CD4-positive, alpha-beta T cell treated with Interleukin-15 for 4 hours (primary cell): ENCODE measurements at places on chromosomes 2 and 18.
A peak's percentile ranks its signal among the peaks of the same experiment; 100 is the strongest.

GRCh38 chr2:105580870-105581554 is 163.7 kb upstream of the NCK2 start:
- DNase-seq, result no peak

GRCh38 chr2:109126501-109126860 is 2.5 kb upstream of the SH3RF3 start:
- no peak for DNase-seq

DNA sequence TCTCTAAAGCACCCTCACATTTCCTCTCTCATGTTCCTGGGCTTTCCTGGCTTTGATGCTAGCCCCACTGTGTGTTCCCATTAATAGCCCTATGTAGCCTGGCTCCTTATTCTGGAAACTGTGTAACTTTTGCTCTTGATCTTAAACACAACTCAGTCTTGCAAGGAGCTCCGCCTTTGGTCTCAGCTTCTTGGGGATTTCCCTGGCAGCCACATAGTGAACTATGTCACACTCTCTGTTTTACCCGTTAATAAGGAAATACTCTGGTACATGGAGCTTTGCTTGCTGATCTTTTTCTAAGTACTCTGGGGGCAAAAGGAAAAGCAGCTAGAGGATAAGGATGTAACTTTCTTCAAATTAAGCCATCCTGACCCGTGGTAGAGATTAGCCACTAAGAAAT is 259.3 kb downstream of the NEDD4L start:
- DNase-seq, result peak; percentile 26

DNA sequence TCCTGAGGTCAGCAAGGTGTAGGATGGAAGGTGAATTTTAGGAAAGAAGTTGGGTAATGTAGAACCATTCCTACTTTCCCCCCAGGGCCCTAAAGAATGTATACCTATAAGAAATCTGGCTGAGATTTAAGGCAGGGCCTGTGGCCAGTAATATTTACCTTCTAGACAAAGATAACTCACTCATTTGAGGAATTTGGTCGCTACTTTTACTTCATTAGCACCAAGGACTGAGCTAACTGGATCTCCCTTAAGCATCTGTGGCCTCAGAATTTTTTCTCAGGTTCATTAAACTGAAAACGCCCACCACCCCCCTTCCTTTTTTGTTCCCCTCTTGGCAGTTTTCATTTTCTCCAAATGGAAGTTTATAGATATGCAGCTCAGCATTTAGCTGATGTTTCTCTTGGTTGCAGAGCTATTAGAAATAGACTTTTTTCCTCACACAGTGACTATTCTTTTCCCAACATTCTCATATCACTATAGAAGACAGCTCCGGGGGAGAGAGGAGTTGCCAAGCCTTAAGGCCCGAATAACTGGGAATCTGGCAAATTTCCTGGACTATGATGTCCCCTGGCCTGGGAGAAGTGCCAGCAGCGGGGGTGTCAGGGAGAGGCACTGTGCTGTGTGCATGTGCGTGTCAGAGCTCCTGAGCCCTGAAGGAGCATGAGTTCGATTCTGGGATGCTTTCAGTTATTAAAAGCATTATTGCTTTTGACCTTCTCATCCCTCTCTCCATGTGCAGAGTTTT is 310.9 kb downstream of the PRKCE start:
- DNase-seq, result no peak

DNA sequence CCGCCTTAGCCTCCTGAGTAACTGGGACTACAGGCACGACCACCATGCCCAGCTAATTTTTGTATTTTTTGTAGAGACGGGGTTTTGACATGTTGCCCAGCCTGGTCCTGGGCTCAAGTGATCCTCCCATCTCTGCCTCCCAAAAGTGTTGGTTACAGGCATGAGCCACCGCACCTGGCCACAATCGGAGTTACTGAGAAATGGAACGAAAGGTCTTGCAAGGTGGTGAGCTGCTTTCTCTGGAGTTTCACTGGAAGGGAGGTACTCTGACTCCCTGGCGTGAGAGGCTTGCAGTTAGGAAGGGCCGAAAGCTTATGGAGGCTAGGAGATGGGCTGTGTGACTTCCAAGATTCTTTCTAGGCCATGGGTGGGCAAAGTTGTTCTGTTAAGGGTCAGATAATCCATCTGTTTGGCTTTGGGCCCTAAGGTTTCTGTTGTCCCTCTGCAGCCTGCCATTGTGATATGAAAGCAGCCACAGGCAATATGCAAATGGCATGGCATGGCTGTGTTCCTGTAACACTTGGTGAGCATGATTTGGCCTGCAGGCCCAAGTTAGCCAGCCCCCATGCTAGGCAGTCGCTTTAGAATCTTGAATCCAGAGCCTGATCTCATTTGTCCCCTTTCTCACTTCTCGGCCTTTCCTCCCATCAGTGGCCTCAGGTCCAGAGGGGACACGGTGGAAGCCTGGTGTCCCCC is 7.9 kb downstream of the EFHD1 start:
- DNase-seq, result no peak

GRCh38 chr2:231183851-231184250 is 14.6 kb upstream of the ARMC9 start:
- DNase-seq, result no peak

DNA sequence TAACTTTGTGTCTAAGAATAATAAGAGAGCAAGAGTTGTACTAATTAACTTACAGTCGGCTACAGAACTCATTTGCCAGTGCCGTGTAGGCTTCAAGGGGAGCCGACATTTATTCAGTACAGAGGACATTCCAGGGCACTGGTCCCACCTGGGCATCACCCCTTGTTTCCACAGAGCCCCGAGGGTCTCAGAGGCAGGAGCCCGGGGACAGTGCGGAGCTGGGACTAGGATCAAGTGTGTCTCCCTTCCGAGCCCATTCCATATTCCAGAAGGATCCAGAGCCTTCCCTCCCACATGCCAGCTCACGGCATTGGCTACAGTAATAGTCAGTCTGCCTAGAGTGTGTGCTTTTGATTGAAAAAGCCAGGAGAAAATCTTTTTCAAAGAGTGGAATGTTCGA is 71.5 kb upstream of the CTDP1 start:
- no peak for DNase-seq

- DNase-seq, result no peak
Observed at GRCh38 chr2:105876191-105876590, 131.5 kb downstream of the NCK2 start.

DNA sequence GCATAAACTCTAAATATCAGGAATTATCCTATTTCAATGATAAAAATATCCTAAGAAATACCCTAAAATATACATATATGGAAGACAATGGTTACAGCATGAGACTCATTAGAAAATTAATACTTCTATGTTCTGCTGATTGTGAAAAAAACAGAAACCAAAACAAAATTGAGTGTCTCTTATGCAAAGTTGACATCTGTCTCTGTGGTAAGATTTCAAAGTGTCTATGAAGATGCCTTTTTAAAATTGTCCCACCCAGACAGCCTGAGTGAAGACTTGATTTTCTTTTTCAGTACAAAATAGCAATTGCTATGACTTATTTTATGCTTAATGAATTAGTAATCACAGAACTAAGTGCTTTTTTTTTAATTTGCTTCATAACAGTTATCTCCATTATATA is 1368.4 kb upstream of the LRRTM1 start:
- no peak for DNase-seq

DNA sequence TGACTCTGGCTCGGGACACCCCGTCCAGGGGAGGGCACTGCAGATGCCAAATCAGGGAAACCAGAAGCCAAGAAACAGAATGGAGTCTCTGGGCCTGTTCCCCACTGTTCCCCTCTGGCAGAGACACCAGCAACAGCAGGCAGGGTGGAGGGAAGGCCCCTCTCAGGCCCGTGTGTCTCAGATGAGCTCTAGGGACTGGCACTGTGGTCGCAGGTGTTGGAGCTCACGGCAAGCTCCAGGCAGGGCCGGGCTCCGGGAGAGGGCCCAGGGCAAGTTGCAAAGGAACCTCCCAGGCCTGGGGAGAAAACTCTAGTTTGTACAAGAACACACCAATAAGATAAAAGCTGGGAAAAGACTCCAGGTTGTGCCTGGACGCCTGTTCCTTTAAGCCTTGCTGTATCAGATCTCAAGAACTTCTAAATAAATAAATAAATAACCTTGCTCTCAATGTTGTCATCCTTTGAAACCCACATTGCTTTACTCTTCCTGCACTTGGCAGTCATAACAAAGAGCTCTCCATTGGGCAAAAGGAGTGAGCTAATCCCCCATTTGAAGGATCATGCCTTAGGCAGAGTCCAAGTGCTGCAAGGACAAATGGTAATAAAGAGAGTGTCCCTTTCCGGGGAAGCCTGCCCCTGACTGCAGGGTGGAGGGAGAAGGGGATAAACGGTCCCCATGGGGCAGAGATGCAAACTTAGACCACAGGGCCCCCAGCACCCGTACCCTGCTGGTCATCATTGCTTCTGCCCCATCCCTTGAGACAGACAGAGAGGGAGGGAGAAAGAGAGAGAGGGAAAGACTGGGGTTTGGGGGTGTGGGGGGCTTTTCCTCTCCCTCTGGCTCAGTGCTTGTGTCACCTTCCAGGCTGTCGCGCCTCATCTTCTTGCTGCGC is 33.3 kb downstream of the CNGA3 start:
- no peak for DNase-seq

DNA sequence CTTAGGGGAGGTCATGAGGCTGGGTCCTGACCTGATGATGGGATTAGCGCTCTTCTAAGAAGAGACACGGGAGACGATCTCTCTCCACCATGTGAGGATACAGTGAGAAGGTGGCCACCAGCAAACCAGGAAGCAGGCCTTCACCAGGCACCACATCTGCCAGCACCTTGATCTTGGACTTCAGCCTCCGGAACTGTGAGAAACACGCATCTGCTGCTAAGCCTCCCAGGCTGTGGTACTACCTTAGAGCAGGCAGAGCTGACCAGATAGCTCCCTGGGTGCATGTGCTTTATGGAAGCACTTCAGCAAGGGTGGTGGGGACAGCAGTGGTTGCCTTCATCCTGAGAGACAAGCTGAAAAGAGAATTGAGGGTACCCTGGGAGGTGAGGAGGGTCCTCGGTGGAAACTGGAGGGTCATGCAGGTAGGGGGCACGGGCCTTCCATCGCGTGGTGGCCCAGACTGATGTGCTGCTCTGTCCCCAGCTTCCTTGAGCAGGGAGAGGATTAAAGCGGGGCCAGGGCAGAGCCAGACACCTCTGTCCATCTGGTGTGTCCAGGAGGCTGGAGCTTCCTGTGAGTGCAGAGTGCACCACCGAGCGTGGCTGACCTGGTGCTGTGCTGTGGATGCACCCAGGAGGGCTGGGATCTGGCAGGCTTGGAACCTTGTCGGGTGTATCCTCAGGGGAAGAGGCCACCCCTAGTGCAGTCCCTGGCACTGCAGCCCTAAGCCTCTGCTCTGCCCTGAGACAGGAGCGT is 42.9 kb upstream of the HS6ST1 start:
- no peak for DNase-seq

- DNase-seq, result no peak
Observed at GRCh38 chr18:8868276-8868675, 162.9 kb downstream of the MTCL1 start.

DNA sequence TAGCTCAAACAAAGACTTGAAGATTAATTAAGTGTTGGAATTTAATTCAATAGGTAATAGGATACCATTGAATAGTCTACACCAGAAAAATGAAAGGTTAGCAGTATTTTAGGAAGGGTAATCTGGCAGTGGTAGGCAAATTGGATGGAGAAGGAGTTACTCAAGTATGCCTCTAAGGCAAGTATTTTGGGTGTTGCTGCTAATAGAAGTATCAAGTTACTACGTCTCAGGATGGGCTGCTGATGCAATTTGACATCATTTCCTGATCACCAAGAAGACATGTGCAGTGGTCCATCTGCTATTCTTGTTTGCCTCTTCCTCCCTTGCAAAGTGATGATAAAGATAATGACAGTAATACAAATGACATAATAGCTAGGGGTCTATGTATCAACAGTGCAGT is 485.3 kb downstream of the TGIF1 start:
- no peak for DNase-seq

- DNase-seq, result no peak
Observed at GRCh38 chr2:205483095-205483494, 199.2 kb upstream of the NRP2 start.

GRCh38 chr2:51218047-51218446 is 186.1 kb upstream of the NRXN1 start:
- DNase-seq, result no peak

- DNase-seq, result no peak
Observed at GRCh38 chr2:231161252-231161839, 36.5 kb upstream of the HTR2B start.

DNA sequence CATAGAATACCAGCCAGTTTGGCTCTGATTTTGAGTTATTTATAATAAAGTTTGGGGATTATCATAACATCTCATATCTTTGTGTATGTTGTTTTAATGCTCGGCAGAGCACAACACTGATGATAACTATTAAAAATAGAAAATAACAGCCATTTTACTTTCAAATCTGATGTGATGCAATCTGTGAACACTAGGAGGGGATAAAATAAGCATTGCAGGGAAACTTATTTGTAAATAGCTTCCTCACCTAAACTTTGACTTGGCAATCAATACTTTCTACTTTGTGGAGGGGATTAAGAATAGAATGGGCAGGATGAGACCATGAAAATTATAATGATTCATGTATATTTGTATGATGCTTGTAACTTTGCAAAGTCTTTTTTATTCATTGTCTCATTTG is 54.4 kb downstream of the USP14 start:
- no peak for DNase-seq

- DNase-seq, result no peak
Observed at GRCh38 chr18:56890632-56891031, 239.5 kb downstream of the WDR7 start.

DNA sequence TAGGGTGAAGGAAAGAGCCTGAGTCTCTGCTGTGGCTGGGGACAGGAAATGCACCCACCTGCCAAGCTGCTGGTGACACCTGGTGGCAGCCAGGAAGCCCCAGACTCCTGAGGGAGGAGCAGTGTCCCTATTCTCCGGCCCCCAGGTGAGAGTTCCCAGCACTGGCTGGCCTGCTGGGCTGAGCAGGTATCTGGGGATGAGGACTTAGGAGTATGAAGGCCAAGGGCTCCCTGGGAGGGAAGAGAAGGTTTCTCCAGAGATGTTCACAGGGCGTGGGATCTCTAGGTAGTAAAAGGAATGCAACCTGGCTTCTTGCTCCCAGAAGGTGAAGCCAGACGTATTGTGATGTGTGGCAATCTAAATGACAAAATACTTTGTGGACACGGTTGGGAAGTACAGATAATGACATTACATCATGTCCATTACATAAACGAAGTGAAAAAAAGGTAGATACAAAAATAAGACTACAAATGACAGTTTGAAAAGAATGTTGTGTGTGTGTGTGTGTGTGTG is 75.8 kb upstream of the SLC1A4 start:
- peak; percentile 6 for DNase-seq

DNA sequence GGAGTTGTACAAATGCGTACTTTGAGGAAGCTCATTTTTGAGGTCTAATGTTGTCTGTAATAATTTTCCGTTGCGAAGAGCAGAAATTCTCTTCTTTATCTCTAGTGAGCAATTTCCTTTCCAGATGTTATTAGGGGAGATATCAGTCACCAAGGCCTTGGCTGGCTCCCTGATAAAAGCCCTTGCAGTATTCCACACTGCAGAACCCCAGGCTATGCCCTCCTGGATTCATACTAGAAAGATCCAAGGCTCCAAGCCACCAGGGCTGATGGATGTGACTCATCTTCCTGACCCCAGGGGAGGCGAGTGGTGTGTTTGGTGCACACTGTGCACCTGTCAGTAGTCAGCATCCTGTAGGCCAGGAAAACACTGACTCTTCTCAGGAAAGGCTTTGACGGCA is 34.7 kb downstream of the INO80C start:
- no peak for DNase-seq
